ENCODE measurements at places on chromosomes 13 and 19. TPM values are rescaled to one million over a fixed set of nuclear protein-coding genes. Genes with fewer than 3 reads are reported as not detected.

ZIM2 gene
- 4.6 TPM for total RNA-seq

CCNA1 gene
- 3.7 TPM for total RNA-seq

CEACAM3 gene
- total RNA-seq = 1.9 TPM

MRI1 gene
- 57.1 TPM for total RNA-seq

FOXA3 gene
- total RNA-seq = not detected

CNFN gene
- total RNA-seq = not detected

SOX1 gene
- 1.4 TPM for total RNA-seq

F2RL3 gene
- 1.2 TPM for total RNA-seq

FFAR1 gene
- total RNA-seq = not detected

PBX4 gene
- total RNA-seq = 8.6 TPM

SHISA7 gene
- total RNA-seq = 1.5 TPM

CPAMD8 gene
- total RNA-seq = 110 TPM

MYBPC2 gene
- 1.2 TPM for total RNA-seq

ZIC2 gene
- total RNA-seq = 29.2 TPM

PSG3 gene
- total RNA-seq = not detected

CBARP gene
- 6.2 TPM for total RNA-seq

NKG7 gene
- total RNA-seq = 1.1 TPM

ZNF208 gene
- total RNA-seq = 34.3 TPM

F7 gene
- 2.1 TPM for total RNA-seq

ZNF547 gene
- total RNA-seq = 3.4 TPM

IL4I1 gene
- 0.27 TPM for total RNA-seq

KL gene
- 8.9 TPM for total RNA-seq

NDUFA11 gene
- total RNA-seq = 76.9 TPM

KLK15 gene
- total RNA-seq = not detected

RELB gene
- 3.6 TPM for total RNA-seq

ZNF560 gene
- not detected for total RNA-seq

DENND1C gene
- total RNA-seq = 0.49 TPM

LHFPL6 gene
- 88.5 TPM for total RNA-seq

ZNF615 gene
- 41.6 TPM for total RNA-seq

GPC5 gene
- 31.8 TPM for total RNA-seq

IGFL3 gene
- total RNA-seq = not detected

SPACA6 gene
- 12.0 TPM for total RNA-seq

PSG7 gene
- not detected for total RNA-seq

CADM4 gene
- total RNA-seq = 44.0 TPM

EBI3 gene
- 0.77 TPM for total RNA-seq

SMAD9 gene
- total RNA-seq = 43.2 TPM

SLC6A16 gene
- total RNA-seq = 0.93 TPM

RDH8 gene
- not detected for total RNA-seq

NDUFA7 gene
- total RNA-seq = 11.7 TPM

ASPDH gene
- total RNA-seq = not detected

SBK2 gene
- total RNA-seq = 0.99 TPM

NBEA gene
- 176 TPM for total RNA-seq

KIR2DL1 gene
- total RNA-seq = not detected

KIR3DL2 gene
- total RNA-seq = not detected

All from camera-type eye (tissue), 1 donor.